Kidney epithelial cell (primary cell): ENCODE measurements at places on chromosomes 4 and X. TPM values are rescaled to one million over a fixed set of nuclear protein-coding genes. Genes with fewer than 3 reads are reported as not detected.

GRCh38 chr4:706834-707598 is 1.4 kb downstream of the PCGF3 start:
- DNase-seq: no peak

DNA sequence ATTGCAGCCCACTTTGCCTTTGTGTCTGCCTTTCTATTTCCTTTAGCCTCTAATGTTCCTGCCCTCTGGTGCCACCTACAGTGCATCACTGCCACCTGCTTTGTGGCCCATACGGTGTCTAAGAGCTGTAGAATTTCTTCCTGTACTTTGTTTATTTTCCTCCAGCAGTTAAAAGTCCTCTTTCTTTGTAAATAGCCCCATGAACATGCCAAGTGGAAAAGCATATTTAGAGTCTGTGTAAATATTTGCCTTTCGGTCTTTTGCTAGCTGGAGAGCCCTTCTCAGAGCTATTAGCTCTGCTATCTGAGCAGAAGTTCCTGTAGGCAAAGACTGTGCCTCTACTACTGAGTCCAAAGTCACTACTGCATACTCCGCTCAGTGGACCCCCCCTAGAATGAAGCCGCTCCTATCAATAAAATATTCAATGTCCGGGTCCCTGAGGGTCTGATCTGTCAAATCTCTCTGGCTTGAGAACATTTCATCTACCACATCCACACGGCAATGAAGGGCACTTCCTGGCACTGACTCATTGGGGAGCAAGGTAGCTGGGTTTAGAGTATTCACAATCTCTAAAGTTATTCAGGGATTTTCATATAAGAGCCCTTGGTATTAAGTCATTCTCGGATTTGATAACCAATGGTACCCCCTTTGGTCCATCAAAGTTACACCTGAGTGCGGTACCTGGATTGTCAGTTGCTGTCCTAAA is 36.3 kb downstream of the SULT1E1 start:
- DNase-seq: no peak

- no peak for DNase-seq
Measured at GRCh38 chrX:98338544-98338943, 1454.8 kb downstream of the RPA4 start.

DNA sequence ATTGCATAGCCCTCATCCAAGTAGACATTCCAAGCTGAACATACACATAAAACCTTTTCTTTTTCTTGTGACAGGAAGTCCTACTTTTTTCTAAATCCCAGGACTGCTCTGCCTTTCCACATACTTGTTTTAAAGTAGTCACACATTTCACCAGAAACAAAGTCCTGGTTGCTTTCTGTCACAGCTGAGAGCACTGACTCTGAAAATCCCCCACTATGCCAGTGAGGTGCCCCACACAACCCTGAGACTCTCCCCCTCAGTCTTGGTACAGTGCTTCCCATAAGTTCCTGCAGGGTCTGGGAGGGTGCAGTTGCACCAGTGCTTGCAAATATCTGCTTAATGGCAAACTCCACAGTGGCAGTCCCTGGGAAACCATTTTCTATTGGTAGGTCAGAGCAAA is 84.2 kb downstream of the DCHS2 start:
- no peak for DNase-seq

DNA sequence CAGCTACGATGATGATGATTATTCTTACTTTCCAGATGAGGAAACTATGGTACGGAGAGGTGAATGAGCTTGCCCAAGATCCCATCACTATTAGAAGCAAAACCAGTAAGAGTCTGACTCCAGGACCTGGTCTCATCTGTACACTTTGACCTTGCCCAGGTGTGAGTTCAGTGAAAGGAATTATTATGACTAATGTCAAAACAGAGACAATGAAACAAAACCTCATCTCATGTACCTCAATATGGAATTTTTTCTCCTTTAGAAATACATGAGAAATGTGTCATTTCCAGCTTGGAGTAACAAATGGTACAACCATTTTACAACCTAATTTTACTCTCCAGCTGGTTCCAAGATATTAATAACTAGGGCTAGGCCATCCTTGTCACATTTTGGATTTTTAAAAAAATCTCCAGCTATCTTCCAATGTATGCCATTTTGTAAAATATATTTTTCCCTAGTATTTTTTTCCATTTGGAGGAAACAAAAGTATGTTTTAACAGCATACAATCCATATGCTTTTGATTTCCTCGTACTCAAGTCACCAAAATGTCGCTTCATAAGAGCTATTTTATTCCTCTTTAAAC is 213.8 kb downstream of the PTTG2 start:
- no peak for DNase-seq

DNA sequence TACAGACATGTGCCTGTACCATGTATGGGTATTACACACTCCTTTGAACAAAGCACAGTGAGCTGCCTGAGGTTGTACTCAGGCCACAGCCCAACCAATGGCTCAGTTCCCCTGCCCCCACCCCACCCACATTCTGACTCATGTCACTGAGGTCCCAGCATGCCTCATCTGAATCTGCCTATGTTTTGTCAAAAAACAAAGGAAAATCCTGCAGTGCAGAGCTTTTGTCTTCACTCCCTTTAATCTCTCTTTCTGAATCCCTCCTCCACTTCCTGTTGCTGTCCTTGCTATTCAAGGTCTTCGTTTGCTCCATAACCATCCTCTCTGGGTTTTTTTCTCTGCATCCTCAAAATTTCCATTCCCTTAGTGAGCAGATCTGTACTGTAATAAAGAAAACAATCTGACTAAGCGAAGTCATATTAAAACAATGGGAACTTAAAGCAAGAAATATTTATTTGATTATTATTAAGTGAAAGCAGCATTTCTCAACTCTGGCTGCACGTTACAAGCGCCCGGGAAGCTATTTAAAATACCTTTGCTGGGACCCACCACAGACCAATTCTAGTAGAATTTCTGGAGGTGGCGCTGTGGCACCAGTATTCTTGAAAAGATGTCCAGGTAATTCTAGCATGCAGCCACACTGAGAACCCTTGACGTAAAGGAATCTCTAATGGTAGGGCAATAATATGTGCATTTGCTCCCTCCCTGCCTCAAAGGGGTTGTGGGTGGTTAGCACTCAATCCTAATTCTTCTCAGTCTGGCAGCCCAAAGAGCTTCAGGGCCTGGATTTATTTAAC is 8.7 kb downstream of the GUCY2F start:
- peak; percentile 32 for DNase-seq

GRCh38 chrX:80173261-80173660 is 158.7 kb downstream of the TBX22 start:
- no peak for DNase-seq

GRCh38 chr4:99960648-99961047 is 10.6 kb upstream of the H2AZ1 start:
- DNase-seq: no peak

GRCh38 chr4:90852237-90852636 is 725.0 kb downstream of the CCSER1 start:
- DNase-seq: no peak

DNA sequence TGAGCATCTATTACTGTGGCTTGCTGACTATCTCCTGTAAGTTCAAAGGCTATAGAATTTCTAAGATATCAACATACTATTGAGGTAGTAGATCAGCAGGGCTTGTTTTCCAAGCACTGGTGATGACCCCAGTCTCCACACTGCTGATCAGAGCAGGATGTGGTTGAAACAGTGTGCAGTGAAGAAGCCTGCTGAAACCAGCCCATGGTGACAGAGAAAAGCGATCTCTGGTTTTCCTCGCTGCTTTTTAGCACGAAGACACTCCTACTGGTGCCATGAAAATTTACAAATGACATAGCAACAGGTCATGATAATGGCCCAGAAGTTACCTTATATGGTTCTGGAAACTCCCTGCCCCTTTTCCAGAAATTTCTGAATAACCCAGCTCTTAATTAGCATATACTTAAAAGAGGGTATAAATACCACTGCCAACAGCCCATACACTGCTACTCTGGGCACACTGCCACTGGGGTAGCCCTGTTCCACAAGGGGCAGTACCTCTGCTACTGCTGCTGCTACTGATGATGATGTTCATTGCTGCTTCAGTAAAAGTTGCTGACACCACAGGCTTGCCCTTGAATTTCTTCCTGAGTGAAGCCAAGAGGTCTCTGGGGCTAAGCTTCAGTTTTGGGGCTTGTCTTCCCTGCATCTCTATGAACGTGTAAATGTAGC is 1689.5 kb upstream of the PCDH10 start:
- DNase-seq: no peak

ARR3 gene
- not detected in 2 replicates for total RNA-seq

DNA sequence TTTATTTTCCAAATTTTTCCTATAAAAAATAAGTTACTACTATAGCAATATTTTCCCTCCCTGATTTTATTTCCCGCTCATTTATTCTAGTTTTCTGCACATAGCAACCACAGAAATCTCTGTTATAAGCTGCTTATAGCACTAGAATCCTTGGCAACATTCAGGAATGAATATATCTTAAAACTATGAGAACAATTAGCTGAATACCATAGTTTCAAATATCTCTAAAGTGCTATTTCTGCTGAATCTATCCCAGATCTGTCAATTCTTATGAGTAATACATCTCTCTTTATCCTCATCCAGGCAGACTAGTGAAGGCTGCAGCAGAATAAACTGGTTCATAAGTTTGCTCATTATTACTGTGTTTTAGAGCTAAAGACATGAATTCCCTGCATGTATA is 622.9 kb upstream of the DIPK2B start:
- DNase-seq: no peak

GRCh38 chr4:157700898-157701694 is 471.7 kb downstream of the GASK1B start:
- no peak for DNase-seq

AP1S2 gene
- 46.0 and 50.0 TPM in 2 replicates for total RNA-seq

DNA sequence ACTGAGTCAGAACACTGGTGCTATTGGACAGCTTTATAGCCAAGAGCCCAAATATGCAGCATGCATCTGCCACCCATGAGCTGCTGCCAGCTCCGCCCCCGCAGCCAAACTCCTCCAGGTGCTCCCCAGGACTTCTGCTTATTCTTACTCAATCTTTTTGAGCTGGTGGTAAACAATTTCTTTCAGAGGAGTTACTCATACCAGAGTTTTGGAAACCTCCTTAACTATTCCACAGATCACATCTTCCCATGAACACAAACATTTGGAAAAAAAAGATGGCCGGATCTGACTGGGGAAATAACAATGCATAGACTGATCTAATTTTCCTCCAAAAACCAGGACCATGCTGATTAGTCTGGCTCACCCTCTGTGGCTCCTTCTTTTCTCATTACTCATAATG is 399.9 kb downstream of the GPM6A start:
- DNase-seq: peak; percentile 23

GRCh38 chrX:774536-774935 is 143.9 kb downstream of the SHOX start:
- no peak for DNase-seq

DNA sequence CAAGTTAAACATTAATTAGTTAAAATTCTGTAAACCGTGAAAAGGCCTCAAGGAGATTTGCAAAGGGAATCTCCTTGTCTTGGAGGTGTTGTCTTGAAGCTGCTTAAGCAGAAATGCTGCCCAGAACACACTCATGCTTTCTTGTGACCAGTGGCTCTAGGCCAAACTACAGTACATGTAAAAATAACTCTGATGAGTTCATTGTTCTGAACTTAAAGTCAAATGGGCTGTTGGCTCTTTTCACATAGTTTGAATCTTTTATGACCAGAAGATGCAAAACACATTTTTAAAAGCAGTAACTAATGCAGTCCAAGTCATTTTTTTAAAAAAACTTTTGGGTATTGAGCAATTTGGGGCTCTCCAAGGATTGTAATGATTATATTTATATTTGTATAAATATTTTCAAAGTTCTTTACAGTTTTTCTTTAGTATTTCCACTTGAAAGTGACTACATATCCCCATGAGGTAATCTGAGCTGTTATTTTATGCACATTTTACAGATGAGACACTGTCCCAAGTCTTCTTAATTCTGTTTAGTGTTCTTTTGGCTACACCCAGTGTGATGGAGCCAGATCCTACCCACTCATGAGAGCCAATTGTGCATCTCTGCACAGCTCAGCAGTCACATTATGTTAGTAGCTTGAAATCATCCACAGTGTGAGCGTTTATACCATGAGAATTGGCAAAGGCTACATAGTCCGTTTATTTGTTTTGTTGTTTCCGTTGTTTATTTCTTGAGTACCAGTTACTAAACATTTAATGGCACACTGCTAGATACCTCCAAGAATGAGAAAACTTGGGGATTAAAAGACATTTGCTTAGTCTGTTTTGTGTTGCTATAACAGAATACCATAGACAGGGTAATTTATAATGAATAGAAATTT is 112.8 kb upstream of the ATXN3L start:
- DNase-seq: peak; percentile 88

DNA sequence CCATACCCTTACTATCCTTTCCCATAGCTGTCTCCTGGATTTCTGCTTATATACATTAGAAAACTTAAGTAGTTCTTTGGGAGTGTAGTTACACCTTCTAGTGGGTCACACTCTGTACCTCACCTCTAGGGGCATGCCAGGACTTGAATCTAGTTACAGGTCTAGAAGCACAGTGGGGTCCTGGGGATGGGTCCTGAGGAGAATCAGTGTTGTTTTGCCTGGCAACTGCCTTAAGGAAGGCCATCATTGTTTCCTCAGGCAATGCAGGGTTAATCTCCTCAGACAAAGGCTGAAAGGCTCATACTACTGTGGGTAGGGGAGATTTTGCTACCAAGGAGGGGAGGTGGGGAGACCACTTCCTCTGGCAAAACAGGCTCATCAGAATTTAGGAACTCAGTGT is 750.3 kb downstream of the FAT4 start:
- no peak for DNase-seq

DNA sequence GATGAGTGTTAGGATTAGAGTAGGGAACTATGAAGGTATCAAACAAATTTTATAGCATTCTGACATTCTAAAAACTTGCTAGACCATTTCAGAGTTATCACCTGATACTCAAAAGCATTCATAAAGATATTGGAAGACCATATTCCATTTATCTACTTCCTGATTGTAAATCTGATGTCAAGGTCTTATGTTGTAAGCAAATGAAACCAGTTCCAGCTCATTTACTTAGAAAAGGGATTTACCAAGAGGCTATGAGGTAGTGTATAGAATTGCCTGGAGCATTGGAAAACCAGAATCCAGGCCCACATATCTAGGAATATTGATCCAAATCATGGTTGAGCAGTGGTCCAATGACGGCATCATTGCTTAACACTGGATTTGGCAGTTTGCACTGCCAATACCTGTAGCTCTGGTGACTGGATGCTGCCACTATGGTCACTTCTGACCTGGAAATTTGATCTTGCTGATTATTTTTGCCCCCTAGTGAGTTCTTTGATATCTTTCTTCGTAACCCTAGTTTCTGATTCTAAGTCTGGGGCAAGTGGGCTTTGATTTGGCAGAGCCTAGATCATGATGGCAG is 25.4 kb downstream of the ARFIP1 start:
- no peak for DNase-seq

- no peak for DNase-seq
Measured at GRCh38 chrX:13755254-13755653, 20.7 kb downstream of the OFD1 start.

FOXR2 gene
- total RNA-seq: not detected in 2 replicates

AMTN gene
- 0.21 TPM in 1 of 2 replicates, not detected in the other for total RNA-seq
